Head of caudate nucleus (tissue), 42 donors: ENCODE measurements at places on chromosomes 3 and 15.

DNA sequence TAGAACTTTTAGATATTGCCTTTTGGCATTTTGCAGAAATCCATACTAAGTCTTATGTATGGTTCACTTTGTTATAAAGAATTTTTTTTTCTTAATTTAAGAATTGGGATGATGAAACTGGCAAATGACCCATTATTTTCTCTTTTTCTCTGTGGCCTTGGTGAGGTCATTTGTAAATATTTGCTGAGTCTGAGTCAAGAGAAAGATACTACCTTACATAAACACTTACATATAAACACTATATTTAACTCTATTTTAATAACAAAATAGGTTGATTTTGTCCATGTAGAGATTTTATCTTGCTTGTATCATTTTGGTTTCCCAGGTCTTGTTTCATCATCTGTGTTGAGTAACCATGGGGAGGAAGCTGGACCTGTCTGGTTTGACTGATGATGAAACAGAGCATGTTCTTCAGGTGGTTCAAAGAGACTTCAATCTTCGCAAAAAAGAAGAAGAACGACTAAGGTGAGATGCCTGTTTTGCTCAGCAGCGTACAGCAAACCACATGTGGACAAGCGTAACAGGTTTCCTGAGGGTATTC is 91.1 kb downstream of the MYRIP start:
- DNase-seq: no peak

DNA sequence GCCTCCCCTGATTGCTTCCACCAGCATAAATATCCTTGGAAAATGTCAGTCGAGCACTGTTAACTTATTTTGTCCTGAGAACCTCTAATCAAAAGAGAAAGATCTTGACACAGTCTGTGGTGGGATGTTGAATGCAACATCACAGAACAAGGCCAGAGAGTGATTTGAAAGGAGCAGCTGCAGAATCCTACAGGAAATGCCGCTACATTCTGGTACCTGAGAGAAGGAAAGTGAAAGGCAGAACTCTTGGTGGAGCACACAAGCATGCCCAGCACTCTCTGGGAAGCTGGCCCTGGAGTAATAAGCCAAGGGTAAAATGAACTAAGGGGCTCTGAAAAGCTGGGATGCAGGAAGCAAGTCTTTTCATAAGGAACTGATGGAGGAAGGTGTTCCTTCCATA is 75.8 kb downstream of the CBLB start:
- no peak for DNase-seq

DNA sequence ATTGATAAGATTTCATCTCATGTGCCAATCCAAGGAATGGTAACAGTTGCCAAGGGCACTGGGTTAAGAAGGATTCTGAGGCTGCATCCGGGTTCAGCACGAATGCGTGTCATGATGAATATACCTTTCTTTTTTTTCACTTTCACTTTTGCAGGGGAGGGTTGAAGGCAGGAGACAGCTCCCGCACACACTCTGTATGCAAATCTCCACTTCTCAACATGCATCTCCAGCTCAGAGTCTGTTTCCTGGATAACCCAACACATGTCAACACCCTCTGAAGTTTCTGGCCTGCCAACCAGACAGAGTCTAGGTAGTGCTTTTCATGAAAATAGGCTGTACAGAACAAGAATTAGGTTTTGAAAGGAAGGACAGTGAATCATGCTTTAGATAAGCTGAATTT is 21.6 kb downstream of the B4GALT4 start:
- DNase-seq: no peak

GRCh38 chr3:58032186-58032585 is 24.0 kb downstream of the FLNB start:
- no peak for DNase-seq

DNA sequence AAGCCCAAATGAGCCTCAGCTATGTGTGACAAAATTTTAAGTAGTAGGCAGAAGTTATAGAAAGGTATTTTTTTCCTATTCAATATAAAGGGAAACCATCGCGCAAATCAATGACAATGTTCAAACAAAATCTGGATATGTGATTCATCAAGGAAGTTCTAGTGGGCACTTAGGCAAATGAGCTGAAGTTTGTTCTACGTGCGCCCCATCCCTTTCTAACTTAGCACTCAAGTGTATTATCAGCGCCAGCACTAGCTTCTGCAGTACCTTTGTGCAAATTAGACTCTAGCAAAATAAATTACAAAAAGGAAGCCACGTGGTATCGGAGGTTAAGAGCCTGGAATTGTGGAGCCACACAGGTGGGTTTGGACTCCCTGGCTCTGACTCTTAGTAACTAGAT is 91.1 kb downstream of the TBL1XR1 start:
- DNase-seq: no peak

DNA sequence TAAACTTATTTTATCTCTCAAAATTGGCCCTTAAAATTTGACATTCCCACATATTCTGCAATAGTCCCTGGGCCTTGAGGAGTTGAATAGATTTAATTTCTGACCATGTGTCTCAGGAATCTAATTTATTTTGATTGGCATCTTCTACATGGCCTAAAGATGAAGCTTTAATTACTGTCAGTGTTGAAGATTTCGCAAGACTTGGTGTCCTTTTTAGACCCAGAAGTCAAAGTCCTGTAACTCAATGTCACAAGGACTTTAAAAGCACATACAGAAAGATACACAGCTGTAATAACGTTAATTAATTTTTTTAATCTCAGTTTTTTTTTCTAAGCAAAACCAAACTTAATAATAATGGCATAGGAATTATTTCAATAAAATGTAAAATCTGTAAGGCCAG is 163.9 kb downstream of the SUCNR1 start:
- DNase-seq: no peak

- DNase-seq: no peak
These were observed 223.4 kb downstream of the THRB start for GRCh38 chr3:24271228-24271627.

GRCh38 chr3:187519428-187519890 is 150.7 kb downstream of the SST start:
- no peak for DNase-seq

DNA sequence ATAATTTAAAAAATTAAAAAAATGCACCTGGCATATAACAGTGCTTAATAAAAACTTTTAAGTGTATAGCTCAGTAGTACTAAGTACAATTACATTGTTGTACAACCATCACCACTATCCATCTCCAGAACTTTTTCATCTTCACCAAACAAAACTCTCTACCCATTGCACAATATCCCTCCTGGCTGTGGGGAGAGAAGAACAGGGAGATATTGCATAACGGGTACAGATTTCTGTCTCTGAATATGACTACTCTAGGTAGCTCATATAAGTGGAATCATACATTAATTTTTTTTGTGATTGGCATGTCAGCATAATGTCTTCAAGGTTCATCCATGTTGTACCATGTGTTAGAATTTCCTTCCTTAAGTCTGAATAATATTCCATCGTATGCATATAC is 91.0 kb upstream of the PLAAT1 start:
- no peak for DNase-seq

- DNase-seq: no peak
These were observed 525 bp downstream of the MYH15 start for GRCh38 chr3:108509871-108510270.

DNA sequence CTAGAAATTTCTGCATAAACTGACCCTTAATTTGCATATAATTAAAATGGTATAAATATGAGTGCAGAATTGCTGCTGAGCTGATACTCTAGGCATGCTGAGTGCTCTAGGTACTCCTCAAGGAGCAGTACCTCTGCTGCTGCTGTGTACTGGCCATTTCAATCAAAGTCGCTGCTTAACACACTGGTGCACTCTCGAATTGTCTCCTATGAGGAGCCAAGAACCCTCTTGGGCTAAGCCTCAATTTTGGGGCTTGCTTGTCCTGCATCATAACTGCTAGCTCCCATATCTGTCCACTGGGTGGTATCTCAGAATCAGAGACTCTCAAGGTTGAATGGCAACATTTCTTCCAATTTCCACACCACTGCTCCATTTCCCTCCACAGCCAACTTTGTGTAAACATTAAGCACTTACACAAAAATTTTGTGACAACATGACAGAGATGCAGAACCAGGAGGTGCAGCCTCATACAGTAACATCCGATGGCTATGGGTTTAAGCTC is 82.5 kb downstream of the XXYLT1 start:
- DNase-seq: no peak

DNA sequence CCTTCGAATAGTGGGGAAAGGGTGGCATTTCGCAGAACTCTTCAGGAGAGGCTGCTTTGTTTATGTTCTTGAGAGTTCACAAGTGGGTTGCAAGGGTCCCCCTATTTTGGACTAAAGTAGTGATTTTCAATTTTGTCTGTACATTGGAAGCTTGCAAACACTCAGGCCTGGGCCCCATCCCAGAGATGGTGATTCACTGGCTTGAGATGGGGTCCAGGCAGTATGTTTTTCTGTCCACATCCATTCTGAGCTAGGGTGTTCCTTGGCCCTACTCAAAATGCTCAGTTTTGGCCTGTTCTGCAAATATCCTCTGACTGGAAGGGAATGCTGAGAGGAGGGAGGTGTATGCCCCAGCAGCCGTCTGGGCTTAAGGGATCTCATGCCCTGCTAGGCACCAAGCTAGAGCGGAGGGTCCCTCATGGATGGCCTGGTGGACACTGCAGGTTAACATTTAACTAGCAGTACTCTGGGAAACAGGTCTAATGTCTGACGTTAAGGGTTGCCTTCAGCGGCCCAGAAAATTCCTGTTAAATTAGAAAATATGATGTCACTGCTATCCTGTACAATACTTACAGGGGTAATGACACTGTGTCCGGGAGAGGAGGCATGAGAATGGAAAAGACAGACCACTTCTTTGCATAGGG is 181.4 kb downstream of the OPA1 start:
- DNase-seq: no peak

- DNase-seq: no peak
These were observed 8.7 kb downstream of the KBTBD13 start for GRCh38 chr15:65085207-65085753.

- DNase-seq: no peak
These were observed 120.3 kb downstream of the ARRDC4 start for GRCh38 chr15:98080791-98081190.

DNA sequence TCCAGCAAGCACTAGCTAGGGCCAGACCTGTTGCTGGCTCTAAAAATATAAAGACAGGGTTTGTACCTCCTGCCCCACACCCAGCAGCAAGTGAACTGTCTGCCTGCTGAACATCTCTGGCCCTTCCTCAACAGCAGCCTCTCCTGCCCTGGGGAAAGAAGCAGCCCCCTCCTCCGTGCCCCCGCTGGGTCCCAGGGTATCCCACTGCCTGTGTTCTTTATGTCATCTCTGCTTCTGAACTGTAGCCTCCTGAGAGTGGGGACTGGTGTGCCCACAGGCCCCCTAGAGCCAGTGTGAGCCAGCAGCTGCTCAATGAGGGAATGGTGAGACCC is 54.5 kb downstream of the ACAD9 start:
- no peak for DNase-seq

DNA sequence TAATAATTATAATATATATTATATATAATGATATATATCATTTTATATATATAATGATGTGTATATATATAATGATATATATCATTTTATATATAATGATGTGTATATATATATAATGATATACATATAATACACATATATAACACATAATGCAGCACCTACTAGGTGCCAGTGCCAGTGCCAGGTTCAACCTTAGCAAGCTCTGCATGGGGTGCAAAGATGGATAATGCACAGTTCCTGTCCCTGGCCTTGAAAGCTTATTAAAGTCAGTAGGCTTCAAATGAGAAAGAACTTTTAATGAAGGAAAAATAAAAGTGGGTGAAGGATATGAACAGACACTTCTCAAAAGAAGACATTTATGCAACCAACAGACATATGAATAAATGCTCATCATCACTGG is 192.7 kb upstream of the SLC2A2 start:
- DNase-seq: no peak

DNA sequence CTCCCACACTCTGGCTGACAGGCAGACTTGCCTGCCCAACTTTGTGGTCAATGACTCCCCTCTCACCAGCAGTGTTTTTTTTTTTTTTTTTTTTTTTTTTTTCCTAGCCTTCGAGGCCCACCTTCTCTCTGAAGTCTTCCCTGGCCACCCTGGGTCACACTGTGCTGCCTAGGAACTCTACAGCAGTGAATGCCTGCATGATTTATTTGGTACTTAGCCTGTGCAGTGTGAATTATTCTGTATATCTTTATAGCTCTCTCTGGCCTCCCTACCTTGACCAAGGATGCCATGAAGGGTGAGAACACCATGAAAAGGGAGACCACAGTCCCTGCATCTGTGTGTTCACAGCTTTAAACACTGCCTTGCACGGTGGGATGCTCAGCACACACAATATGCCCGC is 141.6 kb downstream of the CLSTN2 start:
- no peak for DNase-seq

DNA sequence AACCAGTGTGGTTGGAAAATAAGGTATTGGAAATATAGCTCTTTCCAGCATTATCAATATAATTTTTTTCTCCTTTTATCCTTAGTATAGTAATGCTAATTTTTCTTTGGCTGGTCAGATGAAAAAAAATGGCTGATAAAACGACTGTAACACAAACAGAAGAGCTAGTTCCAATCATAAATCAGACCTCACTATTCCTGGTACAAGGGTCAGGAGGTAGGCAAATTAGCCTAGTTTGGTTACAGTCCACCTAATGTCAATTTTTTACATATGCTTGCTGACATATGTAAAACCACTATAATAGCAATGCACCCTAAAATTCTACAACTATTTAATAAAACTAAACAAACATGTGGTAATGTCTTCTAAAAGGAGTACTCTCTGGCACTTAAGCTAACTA is 19.9 kb upstream of the VPS39 start:
- no peak for DNase-seq

DNA sequence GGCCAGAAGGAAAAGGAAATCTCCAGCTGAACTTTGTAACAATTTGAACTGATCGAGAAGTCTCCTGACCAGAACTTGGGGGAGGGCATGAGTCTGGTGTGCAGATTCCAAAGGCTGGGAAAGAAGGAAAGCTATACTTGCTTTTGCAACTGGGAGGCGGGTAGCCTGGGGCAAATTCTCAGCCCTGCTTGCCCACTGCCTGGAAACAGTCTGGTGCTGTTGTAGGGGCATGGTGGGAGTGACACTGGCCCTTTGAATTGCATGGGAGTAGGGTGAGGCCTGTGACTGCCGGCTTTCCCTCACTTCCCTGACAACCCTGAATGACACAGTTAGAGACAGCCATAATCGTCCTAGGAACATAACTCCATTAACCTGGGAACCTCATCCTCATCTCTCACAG is 114.0 kb upstream of the POU1F1 start:
- DNase-seq: no peak

- DNase-seq: no peak
These were observed 506.5 kb downstream of the MAGI1 start for GRCh38 chr3:65532215-65532614.

- no peak for DNase-seq
These were observed 9.1 kb downstream of the RAMAC start for GRCh38 chr15:82995076-82995475.

- DNase-seq: no peak
These were observed 801 bp upstream of the NGRN start for GRCh38 chr15:90264671-90265070.
